SIG-M5 (cell line): ENCODE measurements at places on chromosomes 5 and 9.

GRCh38 chr9:79208791-79209396 lies 362.9 kb upstream of the TLE4 start:
- no peak for DNase-seq

GRCh38 chr9:64773491-64773931 lies 511.5 kb downstream of the FOXD4L5 start:
- DNase-seq = no peak

DNA sequence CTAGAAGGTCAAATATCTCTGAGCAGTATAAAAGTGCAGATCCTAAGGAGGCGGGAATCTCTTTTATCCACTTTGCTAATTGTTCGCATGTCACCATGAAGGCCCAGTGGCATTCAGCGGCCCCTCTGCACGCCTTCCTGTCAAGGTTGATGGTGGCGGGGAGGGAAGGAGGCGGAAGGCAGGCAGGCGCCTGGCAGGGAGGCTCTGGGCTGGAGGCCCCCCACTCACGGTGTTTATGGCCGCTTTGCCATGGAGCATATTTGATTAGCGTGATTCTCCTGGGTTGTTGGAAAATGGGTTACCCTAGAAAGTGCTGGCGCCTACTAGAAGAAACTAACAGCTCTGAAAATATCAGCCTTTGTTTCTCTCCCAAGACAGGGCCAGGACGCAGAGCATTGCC lies 209.6 kb downstream of the FSTL4 start:
- no peak for DNase-seq

GRCh38 chr5:56910210-56910965 lies 992 bp downstream of the SETD9 start:
- peak; percentile 62 for DNase-seq

DNA sequence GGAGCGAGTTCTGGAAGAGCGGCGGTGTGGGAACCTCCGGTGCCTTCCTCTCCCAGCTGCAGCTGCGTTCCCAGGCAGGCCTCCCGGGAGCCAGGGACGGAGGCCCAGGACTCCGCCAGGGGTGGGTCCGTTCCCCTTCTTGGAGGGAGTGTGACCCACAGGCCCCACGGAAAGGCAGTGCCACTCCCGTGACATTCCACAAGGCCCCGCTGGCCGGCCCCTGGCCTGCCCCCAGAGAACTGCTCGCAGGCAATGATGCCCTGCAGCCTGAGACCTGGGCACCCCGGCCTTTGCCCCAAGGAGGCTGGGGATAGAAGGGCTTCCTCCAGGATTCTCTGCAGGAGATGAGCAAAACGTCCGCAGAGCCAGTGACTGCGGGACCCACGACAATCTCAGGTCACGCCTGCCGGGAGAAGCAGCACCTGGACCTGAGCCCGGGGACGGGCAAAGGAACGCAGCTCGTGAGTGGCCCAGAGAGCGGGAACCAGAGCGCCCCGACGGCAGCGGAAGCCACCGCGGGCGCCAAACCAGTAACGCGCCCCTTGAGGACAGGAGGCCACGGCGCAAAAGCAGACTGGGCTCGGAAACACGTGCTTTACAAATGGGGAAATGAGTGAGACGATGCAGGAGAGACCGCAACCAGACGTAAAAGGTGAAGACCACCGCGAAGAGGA lies 9.3 kb downstream of the OBP2B start:
- no peak for DNase-seq

DNA sequence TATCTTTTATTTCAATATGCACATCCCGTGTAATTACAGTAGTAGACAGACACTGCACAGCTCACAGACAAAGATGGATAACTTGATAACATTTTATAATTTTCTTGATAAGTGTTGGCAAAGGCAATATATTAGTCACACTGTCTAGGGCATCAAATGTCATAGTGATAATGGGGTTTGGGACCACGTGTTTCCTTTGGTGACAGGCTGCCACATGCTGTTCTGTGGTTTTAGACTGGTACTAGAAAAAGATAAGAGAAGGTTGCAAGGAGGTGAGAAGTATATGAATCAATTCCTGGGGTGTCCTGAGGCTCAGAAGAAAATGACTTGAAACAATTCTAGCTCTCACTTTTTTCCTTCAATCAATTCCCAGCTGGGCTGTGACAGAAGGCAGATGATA lies 258.8 kb upstream of the CHD1 start:
- no peak for DNase-seq
